ENCODE measurements at places on chromosomes 2 and 18.

DNA sequence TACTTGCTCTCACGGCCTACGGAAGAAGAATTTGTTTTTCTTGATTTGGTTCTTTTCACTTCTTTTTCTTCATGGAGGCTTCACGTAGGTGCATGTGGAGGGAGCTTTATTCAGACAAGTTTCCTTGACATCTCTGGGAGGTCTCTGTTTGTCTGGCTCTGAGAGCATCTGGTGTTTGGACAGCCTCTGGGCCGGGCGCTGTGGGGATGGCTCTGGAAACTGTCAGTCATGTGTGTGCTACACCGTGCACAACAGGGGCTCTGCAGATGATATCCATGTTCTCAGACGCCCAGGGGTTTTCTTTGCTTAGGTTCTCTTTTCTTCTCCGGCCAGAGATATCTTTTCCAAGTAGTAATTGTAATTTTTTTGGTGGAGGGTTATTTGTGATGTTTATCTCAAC lies 130.7 kb downstream of the SH3RF3 start:
- DNase-seq: no peak

GRCh38 chr2:62234755-62235655 lies 39.1 kb downstream of the B3GNT2 start:
- DNase-seq: no peak

DNA sequence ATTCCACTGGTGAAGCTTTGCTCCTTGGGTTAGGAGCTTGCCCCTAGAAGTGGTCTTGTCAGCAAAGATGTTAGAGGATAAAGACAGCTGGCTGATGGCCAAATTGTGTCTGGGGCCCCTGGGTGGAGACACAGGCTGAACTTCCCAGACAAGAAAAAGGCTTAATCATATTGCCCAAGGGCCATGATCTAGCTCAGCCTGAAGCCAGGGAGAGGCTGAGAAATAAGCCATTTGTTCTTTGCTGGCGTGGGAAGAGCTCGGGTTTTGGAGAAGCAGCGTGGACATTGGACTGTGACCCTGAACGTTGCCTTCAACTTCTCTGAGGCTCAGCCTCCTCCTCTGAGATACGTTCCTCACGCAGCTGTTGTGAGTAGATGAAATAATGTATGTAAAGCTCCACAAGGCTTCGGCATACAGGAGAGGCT lies 153.0 kb downstream of the ZFP36L2 start:
- DNase-seq: no peak

DNA sequence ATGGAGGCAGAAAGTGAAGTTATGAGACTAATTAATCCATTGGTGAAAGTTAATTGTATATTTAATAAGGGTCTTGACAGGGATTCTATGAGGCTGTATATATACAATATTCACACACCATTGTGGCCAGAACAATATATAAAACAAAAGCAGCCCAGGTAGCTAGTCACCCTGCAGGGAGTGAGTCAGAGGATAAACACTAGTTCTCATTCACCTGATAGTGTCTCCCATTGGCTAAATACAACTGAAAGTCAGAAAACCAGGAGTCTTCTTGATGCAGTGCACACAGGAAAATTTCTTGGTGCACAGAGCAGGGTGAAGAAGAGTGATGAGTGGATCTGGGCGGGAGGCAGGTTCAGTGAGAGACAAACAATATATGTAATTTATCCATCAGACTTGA lies 465.2 kb downstream of the ERBB4 start:
- no peak for DNase-seq

GRCh38 chr2:41024816-41025215 lies 572.9 kb upstream of the SLC8A1 start:
- DNase-seq: no peak

GRCh38 chr2:153870308-153870707 lies 1.4 kb upstream of the GALNT13 start:
- no peak for DNase-seq

DNA sequence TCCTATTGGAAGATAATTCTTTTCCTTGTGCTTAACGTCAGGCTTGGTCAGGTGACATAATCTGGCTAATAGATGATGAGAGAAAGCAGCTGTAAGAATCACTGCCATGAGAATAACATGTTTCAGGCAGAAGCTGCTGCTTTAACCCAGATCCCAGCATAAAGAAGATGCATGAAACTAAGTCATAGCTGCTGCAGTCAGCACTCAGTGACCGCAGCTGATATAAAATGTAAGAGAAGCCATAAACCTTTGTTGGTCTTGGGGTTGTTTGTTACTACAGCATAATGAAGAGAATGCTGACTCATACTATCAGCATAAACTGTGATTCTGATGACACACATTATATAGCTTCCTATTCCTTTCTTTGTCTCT lies 274.3 kb upstream of the TRIB2 start:
- no peak for DNase-seq

- no peak for DNase-seq
Measured at GRCh38 chr2:241701149-241701398, 765 bp upstream of the ING5 start.

DNA sequence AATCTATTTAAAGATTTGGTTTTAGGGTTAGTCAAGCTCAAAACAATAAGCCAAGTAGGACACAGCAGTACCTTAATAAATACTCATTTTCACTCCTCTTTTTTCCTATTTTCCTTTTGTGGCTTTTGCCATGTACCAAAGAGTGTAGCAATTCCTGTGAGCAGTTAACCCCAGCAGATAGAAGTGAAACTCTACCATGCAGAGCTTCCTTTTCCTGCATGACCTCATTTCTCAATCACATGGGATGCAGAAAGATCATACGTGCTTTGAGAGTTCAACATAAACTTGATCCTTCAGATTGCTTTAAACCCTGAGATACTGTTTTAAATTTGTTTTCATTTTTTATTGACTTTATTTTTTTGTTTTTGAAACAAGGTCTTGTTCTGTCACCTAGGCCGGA lies 99.1 kb upstream of the ARHGAP15 start:
- DNase-seq: no peak

- DNase-seq: peak; percentile 13
Measured at GRCh38 chr18:23237524-23238151, 102.4 kb downstream of the CABLES1 start.

GRCh38 chr2:2503864-2504418 lies 172.9 kb upstream of the MYT1L start:
- no peak for DNase-seq

- no peak for DNase-seq
Measured at GRCh38 chr2:222311978-222312738, 13.4 kb upstream of the PAX3 start.

GRCh38 chr2:188664951-188665595 lies 309.1 kb upstream of the COL3A1 start:
- no peak for DNase-seq

DNA sequence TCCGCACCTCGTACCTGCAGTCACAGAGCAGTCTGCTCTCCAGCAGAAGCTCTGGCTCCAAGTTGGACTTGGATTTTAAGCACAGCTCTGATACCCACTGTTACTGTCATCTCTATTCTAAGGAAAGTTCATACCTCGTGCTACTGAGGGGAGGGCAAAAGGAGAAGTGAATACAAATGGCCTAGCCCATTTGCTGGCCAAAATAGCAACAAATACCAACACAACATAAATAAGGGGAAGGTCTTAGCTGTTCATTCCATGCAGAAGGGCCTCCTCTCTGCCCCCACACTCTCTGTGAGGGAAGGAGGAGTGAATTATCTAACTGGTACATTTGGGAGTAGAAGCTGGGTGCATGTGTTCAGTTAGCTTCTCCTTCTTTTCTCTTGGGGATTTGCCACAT lies 739.4 kb upstream of the RAB6C start:
- DNase-seq: no peak

- no peak for DNase-seq
Measured at GRCh38 chr2:141331127-141331526, 799.7 kb downstream of the LRP1B start.

- no peak for DNase-seq
Measured at GRCh38 chr2:56981554-56981953, 797.8 kb downstream of the CCDC85A start.
